Stimulated activated CD4-positive, alpha-beta T cell treated with anti-CD3 and anti-CD28 coated beads, TNF-alpha, amount 100 ng/mL, for 1 hour (primary cell): ENCODE measurements at places on chromosomes 7 and 10.

GRCh38 chr7:117014673-117015133 lies 61.4 kb downstream of the ST7 start:
- DNase-seq, result no peak

GRCh38 chr7:131745390-131746248 lies 189.2 kb upstream of the PODXL start:
- no peak for DNase-seq

GRCh38 chr7:99005776-99006175 lies 127.4 kb downstream of the TRRAP start:
- no peak for DNase-seq

DNA sequence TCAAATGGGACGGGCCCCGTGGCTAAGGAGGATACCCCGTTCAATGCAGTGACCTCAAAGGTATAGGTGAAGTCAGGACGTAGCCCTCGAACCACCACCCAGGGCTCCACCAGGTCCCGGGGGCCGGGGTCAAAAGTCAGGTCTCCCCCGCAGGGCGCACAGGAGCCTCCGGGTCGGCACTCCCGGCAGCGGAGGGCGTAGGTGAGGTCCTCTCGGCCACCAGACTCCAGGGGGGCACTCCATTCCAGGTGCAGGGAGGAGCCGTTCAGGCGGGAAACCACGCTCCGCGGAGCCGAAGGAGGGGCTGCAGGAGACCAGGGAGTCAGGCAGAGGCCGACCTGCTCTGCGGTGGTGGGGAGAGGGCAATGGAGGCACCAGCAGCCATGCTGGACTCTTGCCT lies 7.7 kb downstream of the EPHB4 start:
- no peak for DNase-seq

DNA sequence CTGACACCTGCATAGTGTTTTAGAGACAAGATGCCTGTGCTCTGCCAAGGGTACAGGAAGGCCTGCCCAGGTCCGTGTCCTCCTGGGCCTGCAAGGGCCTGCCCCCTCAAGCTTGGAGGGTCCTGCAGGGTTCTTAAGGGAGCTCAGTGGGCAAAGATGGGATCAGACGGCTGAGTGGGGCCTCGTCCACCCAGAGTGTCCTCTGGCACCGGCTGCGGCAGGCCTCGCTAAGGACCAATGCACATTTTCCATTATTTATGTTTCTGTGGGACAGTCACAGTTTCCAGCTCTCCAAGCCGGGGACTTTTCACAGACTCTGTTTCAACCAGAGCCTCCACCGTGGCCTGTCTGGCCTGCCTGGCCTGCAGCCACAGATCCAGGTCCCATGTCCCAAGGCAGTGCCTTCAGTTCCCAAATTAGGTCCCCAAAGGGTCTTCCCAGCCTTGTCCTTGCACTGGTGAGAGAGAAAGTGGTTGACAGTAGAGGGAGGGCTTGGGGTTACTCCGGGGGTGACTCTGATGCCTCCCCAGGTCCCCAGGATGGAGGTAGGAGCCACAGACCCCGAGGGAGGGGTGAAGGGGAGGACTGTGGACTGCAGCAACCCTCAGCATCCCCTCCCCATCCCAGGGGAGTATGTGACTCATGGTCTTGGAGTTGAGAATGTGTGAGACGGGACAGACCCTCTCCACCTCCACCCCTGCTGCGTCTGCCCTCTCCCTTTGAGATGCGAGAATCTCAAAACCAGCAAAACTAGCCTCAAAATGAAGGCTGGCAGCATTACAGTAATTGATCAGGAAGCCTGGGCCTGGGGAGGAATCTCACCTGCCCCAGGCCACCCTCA lies 14.8 kb downstream of the MYL10 start:
- no peak for DNase-seq

DNA sequence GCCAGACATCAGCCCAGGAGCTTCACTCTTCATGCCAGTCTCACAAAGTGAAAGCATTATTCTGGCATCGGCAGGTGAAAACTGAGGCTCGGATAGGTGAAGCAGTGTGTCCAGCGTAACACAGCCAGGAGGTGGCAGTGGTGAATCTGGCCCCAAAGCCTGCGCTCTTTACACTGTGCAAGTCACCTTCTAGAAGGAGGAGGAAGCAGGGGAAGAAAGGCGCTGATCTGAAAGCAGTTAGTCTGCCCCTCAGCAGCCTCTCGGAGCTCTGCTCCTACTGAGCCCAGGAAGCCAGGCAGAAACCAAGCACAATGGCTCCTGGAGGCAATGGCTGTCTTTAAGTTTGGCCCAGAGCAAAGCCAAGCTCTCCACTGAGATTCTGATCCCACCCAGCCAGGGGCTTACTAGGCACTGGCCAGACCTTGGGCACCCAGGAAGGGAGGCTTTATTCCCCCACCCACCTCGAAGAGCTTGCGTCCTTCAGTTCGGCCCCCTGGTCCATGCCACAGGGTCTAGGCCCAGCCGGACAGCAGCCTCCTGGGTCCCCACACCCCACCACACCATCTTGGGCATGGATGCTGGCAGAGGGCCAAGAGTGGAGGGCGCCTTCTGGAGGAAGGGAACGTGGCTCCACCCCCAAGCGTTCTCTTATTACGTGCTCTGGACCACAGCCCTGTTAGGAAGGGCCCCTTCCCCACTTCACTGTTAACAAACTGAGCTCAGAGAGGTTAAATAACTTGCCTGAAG lies 104.5 kb downstream of the GRID1 start:
- DNase-seq, result no peak

GRCh38 chr7:43119371-43120075 lies 7.1 kb downstream of the HECW1 start:
- DNase-seq, result no peak

DNA sequence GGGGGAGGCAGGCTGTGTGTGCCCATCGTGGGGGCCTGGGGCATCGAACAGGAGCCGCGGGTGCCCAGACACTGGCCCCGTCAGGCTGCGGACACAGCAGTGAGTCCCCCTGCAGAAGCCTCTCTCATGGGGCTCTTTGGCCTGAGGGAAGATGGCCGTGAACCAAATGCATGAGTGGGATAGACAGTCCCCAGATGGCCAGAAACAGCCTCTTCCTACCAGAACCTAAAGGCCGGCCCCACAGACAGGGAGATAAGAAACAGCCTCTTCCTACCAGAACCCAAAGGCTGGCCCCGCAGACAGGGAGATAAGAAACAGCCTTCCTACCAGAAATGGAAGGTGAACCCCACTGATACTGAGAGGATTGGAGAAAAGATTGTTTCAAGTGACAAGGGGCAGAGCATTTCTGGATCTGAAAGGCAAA lies 16.6 kb downstream of the IDI2 start:
- DNase-seq, result no peak

GRCh38 chr7:68216051-68216450 lies 1219.4 kb downstream of the TYW1 start:
- no peak for DNase-seq

GRCh38 chr7:32142649-32143048 lies 72.4 kb upstream of the PDE1C start:
- DNase-seq, result no peak

DNA sequence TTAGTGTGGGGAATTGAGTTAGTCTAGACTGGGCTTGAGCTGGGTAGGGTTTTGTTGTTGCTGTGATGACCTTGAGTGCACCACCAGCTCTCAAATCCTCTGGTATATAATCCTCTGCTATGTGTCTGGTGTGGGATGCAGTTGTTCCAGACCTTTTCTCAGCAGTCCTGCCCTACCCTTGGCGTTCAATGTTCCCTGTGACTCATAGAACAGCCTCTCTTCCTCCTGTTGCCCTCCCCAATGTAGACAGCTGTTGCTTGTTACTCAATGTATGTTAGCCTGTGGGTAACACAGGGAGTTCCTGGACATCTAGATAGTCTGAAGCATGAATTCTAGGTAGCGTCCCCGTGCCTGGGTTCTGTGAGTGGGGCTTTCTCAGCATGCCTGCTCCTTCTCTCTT lies 19.8 kb downstream of the ACBD7 start:
- DNase-seq, result no peak

DNA sequence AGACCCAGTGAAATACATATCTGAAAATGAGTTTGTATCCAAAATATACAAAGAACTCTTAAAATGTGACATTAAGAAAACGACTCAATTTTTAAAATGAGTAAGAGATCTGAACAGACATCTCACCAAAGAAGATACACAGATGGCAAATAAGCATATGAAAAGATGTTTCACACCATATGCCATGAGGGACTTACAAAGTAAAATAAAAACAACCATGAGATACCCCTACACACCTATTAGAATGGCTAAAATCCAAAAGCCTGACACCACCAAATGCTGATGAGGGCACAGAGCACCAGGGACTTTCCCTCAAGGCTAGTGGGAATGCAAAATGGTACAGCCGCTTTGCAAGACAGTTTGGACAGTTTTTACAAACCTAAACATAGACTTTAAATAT lies 27.9 kb downstream of the GFRA1 start:
- no peak for DNase-seq

GRCh38 chr10:33252794-33253203 lies 81.7 kb downstream of the NRP1 start:
- DNase-seq, result no peak

DNA sequence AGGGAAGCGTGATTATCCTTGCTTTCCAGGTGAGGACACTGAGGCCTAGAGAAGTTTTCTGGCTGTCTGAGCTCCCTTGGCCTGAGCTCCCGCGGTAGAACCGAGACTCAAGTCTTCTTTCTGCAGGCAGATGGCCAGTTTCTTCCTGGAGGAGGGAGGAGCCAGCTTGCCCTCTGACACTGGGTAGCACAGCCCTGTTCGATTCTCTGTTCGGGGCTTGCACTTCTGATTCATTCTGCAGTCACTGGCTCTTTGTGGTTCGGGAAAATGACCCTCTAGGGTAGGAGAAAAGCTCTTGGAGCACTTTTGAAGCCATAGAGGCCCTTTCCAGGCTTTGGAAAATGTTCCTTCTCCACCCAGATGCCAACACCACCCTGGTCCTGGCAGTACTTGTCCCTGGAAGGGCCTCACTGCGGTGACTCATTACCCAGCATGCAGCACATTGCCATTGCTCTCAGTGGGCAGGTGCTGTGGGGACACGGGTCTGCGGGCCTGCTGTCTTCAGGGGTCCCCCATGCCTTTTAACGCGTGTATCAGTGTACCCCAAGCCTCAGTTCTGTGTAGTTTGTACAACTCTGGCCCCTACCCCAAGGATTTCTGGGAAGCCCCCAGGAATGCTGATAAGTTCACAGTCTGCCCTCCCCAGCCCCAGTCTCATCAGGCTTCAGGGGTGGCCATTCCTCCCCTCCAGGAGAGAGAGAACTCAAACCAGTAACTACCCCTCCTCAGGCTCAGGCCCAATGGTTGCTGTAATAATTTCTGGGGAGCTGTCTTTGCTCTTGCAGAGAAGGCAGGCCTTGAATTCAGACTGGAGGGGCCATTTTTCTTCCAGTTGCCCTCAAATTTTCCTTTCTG lies 11.9 kb downstream of the CHST3 start:
- DNase-seq, result no peak

- DNase-seq, result no peak
Measured at GRCh38 chr7:151080067-151080521, 515 bp downstream of the FASTK start.

- DNase-seq, result no peak
Measured at GRCh38 chr10:20257422-20257821, 441.2 kb downstream of the PLXDC2 start.

DNA sequence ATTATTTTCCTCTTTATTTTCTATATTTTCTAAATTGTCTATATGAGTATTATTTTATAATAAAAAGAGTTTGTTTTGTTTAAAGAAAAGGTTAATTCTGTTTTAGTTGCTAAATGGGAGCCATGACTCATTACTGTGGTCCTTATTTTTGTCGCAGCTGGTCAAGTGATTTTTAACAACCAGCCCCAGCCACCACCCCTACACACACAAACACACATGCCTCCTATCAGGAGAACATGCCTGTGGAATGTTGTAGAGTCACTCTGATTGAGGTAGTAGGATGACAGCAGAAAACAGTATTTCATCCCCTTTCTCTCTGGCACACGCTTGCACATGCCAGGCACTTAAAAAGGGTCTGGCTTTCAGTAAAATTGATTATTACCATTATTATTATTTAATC lies 68.6 kb upstream of the GDF10 start:
- DNase-seq, result no peak

DNA sequence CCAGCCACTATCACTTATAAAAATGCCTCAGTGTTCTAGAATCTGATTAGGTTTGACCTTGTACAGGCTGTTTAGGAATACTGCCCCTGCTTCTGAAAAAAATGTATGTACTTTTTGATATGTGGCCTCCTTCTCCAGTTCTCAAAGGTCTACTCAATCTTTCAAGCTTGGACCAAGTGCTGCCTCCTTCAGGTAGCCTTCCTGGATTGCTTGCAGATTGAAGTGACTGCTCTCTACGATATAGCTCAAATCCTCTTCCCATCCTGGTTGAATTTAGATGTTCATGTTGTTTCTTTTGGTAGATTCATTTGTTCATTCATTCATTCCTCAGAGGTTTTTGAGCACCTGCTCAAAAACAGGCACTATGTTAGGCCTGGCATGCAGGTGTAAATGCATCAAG lies 77.2 kb upstream of the NPTX2 start:
- no peak for DNase-seq

DNA sequence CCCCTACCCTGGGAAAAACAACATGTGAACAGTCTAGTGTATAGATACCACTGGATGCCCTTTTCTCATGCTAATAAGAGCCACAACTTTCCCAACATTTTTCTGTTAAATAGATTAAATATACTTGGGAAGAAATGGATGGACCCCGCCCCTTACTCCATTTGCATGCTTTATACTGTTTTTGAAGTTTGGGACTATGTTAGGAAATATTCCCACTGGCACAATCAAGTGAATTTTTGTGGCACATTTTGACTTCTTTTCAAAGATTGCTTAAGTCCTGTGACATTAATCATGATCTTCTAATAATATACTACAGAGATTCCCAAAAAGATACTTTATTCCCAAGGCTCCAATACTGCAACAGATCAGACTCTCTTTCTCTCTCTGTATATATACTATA lies 216.6 kb downstream of the TWIST1 start:
- no peak for DNase-seq

GRCh38 chr10:3429676-3430075 lies 257.1 kb upstream of the PITRM1 start:
- DNase-seq, result no peak

DNA sequence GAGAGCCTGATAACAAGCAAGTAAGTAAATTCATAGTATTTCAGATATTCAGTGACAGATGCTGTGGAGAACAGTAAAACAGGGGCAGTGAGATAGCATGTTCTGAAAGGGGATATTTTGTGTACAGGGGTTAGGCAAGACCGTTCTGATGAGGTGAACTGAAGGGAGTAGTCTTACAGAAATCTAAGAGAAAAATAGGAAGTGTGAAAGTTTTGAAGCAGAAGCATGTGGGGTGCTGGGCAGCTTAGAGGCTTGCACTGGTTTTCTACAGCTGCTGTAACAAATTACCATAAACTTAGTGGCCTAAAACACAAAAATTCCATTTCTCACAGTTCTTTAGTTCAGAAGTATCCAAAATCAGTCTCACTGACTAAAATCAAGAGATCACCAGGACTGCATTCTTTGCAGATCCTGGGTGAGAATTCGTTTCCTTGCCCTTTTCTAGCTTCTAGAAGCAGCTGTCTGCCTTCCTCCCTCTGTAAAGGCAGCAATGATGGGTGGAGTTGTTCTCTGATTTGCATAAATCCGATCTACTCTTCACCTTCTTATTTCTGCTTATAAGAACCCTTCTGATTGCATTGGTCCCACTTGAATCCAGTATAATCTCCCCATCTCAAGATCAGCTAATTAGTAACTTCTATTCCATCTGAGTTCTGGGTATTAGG lies 7.5 kb upstream of the KLF14 start:
- DNase-seq, result no peak
